ENCODE measurements at places on chromosomes 3 and 15.

GRCh38 chr3:161096771-161097367, 8.3 kb downstream of the B3GALNT1 start:
- DNase-seq: no peak

DNA sequence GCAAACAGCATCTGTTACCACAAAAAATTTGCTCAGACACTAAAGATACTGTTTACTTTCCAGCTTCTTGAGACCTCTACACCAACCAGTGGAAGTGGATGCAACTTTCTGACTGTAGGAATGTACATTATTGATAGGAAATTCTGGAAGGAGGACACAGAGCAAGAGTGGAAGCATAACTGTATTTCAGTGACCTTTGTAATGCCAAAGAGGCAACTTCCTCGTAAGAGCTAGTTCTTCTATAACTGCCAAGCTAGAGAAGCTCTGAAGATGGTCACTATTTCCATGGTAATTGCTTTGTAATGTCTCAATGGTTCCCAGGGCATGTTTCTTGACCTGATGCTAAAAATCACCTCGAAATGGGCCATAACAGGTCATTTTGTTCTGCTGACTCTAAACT, 96.3 kb upstream of the SLC2A2 start:
- DNase-seq: no peak

DNA sequence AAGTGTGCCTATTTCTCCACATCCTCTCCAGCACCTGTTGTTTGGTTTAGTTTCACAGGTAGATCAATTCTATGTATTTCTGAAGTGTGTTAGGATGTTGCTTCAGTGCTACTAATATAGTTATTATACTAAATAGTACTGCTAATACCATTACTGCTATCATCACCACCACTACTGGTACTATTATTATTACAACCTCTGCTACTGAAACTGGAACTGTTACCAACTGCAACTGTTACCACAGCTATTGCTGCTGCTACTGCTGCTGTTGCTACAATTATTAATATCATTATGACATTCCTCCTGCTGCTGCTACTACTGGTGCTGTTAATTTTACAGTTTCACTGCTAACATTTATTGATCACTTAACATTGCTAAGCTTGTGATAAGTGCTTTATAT, 8.3 kb upstream of the LMOD3 start:
- DNase-seq: no peak

- no peak for DNase-seq
Measured at GRCh38 chr3:175295248-175296130, 436.4 kb downstream of the NAALADL2 start.

GRCh38 chr3:56547486-56547885, 9.5 kb upstream of the CCDC66 start:
- no peak for DNase-seq

DNA sequence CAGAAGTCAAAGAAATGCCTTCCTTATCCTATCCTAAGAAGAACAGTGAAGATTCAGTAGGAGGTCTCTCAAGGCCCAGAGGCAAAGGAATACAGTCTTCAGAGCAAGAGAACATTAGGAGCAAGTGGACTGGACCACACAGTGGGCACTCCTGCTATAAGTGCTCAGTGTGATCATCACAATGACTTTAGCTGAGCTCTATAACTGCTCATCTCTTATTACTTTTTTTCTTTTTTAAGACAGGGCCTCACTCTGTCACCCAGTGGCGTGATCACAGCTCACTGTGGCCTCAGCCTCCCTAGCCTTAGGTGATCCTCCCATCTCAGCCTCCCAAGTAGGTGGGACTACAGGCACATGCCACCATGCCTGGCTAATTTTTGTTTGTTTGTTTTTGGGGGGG, 48.1 kb downstream of the COL8A1 start:
- DNase-seq: no peak

DNA sequence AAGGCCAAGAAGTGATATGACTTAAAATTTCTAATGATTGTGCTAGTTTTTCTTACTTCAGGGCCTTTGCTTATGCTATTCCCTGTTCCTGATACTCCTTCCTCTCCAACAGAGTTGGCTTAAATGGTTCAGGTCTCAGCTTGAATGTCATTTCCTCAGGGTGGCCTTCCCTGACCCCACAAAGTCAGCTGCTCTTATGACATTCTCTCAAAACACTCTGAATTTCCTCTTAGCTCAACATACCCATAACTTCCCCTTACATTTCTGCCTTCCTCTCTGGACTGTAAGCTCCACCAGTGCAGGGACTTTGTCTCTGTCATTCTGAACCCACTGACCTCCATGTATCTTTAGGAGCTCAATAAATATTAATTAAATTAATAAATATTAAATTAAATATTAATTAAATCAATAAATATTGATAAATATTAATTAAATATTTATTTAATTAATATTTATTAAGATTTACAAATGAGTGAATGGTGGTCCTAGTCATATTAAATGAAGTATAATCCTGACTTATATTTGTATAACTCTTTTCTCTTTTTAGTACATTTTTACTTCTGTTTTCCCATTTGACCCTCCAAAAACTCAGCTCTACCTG, 17.9 kb upstream of the TMCC1 start:
- no peak for DNase-seq

GRCh38 chr3:47265725-47266428, 16.7 kb downstream of the KIF9 start:
- DNase-seq: no peak

DNA sequence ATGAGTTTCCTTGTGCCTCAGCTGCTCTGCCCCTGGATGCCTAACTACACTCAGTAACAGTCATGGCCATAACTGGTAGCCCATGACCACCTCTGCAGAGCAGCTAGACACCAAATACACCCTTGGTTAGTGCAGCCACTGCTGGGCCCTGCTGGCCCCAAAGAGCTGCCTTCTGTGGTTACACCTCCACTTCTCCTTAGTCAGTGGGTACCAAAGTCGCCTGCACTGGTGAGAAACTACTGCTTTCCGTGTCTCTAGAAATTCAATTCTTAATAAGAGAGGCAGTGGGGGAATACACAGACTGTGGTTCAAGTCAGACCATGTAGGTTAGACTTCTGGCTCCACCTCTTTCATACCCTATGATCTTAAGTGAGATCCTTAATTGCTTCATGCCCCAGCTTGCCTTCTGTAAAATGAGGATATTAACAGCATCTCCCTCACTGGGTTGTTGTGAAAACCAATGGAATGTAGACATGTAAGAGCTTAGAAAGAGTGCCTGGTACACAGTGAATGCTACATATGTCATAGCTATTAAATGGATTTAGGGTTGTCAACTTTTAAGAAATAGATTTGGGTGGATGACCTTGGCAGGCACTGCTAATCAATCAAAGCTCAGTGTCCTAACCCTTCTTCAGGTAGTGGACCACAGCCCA, 18.2 kb downstream of the HEG1 start:
- no peak for DNase-seq

DNA sequence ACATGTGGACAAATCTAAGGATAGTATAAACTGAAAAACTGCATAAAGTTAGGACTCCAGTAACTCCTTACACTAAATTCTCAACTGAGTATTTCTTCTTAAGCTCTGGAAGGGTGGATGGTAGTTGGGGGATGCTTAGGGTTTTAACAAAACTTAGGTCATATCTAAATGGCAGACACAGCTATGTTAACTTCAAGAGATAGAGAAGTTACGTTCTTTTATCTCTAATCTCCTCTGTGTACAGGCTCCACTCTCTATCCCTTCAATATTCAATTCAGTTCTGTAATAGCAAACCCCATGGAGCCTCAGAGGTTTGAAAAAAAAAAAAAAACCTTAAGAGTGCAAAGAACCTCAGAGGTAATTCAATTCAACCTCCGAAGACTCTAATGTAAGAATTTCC, 3.1 kb downstream of the CMTM6 start:
- no peak for DNase-seq

DNA sequence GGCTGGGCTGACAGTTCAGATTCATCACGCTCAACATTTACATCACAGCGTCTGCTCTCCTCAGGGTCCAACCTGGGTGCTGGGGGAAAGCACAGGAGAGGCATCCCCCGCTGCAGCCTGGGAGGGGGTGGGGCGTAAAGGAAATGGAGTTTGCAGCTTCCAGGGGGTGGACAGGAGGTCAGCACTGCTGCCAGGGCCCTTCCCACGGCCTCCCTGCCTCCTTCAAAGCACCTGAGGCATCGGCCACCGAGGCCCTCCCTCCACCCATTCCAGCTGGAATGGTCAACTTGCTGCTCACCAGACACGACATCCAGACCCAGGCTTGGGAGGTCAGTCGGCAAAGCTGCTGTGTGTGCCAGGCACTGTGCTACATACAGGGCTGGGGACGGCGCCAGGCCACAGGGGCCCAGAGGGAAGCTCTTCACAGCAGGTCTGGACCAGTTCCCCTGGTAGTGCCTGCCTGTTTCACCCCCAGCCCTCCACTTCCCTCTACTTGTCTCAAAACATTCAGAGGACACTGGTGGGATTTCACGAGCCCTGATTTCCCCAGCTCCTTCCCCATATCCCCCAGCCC, 120.7 kb downstream of the ANP32A start:
- peak; percentile 79 for DNase-seq

DNA sequence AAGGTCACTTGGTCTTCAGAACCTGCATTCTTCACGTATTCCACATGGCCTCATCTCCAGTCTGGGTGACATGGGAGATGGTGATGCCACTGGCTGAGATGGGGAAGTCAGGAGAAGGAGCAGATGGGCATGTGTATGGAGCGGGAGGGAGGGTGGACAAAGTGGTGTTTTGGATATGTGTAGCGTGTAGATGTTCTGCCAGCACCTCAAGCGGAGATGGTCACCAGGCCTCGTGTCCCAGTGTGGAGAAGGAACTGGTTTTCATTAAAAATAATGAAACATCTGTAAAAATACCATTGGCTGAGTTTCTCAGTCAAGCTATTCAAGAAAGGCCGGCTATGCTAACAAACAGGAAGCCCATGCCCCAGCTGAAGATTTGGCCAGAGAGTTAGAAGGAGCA, 26.2 kb downstream of the LARP6 start:
- DNase-seq: no peak

DNA sequence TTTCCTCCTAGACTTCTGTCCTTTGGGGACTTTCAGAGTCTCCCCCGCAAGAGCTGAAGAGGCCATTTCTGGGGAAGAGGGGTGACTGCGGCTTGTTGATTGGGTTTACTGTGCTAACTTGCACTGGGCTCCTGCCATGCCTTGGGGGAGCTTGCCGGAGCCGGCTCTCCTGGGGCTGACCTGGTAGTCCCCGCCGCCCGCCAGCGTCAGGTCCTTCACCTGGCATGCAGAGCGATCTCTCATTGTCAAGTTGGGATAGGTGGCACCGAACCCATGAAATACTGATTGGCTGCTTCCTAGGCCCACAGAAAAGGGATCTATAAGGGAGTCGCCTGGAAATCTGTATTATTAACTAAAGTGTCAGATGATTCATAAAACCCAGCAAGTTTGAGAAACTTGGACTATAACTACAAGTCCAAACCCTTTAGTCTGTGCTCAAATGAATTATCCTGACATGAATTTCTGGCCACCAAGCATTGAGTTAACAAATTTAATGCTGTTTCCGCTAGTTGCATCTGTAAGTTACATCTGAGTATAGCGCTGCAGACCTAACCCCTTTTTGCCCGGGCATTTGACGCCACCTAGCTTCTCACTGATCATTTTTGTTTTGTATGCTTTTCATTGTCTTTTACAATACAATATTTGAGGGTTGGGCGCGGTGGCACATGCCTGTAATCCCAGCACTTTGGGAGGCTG, 607 bp upstream of the IMP3 start:
- DNase-seq: no peak

GRCh38 chr15:74259821-74260607, 23.9 kb downstream of the CCDC33 start:
- DNase-seq: no peak

GRCh38 chr3:128226795-128227395, 73.6 kb downstream of the EEFSEC start:
- DNase-seq: no peak

All from substantia nigra (tissue), 51 donors.